ENCODE measurements at places on chromosomes 11 and 22.

DNA sequence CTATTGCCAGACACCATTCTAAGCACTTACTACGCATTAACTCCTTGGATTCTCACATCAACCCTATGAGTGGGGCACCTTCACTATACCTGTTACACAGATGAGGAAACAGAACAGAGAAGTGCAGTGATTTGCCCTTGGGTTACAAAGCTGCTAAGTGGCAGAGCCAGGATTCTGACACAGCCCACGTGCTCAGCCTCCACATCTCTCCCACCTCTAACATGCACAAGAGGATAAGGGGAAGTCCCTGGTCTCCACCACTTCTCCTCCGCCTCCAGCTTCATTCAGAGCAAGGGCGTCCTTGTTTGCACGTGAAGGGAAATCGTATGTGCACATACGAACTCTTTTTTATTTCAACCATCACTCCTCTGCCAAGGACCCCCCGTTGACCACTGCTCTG is 53.7 kb downstream of the CDON start:
- no peak for DNase-seq

- DNase-seq, result no peak
Observed at GRCh38 chr22:47398491-47398890, 636.0 kb downstream of the TBC1D22A start.

GRCh38 chr11:19183646-19184045 is 18.1 kb downstream of the CSRP3 start:
- no peak for DNase-seq

GRCh38 chr11:102047305-102047924 is at the start of gene CFAP300:
TSS of gene CFAP300 (plus strand) at chr11:102047437. CDS start at chr11:102047471, 34 bp downstream.
- DNase-seq, result peak; percentile 4

DNA sequence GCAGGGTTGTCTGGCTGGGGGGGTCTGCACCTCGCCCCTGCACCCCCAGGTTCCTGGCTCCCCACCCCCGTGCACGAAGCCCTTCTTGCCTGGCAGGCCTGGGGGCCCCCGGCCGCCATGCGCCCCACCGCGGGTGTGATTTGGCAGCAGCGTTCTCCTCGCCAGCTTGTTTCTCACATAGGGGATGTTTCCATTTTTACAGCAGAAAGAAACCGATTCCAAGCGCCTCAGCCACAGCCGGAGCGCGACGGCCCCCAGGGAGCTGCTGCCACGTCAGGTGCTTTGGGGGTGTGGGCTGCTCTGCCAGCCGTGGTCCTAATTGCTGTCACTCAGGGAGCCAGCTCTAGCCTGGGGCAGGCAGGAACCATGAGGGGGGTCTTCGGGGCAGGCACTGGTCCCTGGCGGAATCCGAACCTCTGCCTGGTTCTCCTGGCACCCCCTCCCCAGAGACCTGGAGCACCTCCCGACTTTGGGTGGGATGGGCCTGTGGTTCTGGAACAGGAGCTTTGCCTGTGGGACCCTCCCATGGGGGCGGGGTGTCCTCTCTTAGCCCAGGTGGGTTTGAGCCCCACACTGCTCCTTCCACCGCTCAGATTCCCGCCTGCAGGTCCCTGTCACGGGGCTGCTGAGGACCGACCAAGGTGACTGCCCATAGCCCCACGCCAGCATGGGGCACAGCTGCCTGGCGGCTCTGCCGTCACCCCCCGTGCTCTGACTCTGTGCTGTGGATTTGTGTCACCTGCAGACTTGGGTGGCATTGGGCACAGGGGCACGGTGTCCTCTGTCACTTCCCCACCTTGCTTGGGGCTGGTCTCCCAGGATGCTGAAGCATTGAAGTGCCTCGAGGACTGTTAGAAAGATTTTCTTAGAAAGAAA is 54.0 kb downstream of the RTN4R start:
- no peak for DNase-seq

DNA sequence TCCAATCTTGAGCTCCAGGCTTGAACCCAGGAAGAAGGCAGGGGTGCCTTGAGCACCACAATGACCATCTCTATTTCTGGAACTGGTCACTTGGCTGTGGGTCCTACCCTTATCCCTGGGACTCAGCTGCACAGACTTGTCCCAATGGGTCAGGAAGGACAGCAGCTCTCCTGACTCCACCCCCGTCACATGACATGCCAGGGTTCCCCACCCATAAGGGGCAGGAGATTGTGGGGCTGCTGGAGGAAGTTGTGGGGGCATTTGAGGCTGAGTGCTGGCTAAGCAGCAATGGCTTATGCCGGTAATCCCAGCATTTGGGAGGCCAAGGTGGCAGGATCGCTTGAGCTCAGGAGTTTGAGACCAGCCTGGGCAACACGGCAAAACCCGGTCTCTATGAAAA is 56.2 kb downstream of the NFAM1 start:
- no peak for DNase-seq

- no peak for DNase-seq
Observed at GRCh38 chr11:64620381-64620971, 29.5 kb downstream of the SLC22A12 start.

DNA sequence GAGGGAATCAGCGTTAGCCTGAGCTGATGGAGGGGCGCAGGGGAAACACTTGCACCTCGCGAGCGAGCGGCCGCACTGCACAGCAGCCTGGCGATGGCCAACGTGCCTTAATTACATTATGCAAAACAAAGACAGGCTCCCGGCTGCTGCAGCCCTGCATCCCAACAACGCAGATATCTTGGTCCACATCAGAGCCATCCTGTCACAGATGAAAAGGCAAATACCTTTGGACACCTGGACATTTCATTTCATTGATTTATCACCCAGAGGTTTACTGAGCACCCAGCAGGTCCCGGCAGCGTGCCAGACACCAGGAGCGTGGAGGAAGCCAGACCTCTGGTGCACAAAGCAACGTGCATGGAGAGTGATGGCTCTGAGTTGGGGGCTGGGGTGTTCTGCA is 843.0 kb downstream of the TBC1D22A start:
- no peak for DNase-seq

- DNase-seq, result no peak
Observed at GRCh38 chr11:103730131-103730940, 306.1 kb upstream of the DDI1 start.

DNA sequence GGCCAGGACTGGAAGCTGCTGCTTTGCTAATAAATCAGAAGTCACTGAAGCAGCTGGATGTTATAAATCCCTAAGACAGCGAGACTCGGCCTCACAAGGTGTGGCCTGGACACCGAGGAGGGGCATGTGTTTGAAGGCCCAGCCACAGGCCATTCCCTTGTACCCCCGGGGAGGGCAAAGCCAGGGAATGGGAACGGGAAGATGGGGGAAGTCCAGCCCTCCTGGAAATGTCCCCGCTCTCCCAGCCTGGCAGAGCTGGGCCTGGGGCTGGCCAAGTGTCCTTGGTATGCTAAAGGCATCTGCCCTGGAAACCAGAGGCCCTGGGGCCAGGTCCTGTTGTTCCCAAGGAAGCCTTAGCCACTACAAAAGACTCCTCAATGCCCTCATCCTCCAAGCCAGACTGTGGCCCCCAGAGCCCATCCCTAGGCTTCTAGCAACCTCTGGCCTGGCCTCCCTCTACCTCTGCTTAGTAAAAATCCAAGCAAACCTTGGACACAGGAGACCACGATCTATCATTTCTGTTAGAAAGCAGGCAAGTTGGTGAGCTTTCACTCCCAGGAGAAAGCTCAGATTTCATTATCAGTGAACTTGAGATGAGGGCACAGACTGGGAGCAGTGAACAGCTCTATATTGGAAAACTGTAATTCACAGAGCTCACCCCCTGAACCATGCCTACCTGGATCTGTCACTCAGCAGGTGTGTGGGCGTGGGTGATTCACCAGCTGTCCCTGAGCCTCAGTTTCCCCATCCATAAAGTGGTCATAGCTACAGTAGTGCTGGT is 11.0 kb downstream of the CHST1 start:
- no peak for DNase-seq

- no peak for DNase-seq
Observed at GRCh38 chr11:82790723-82791484, 57.2 kb upstream of the FAM181B start.

DNA sequence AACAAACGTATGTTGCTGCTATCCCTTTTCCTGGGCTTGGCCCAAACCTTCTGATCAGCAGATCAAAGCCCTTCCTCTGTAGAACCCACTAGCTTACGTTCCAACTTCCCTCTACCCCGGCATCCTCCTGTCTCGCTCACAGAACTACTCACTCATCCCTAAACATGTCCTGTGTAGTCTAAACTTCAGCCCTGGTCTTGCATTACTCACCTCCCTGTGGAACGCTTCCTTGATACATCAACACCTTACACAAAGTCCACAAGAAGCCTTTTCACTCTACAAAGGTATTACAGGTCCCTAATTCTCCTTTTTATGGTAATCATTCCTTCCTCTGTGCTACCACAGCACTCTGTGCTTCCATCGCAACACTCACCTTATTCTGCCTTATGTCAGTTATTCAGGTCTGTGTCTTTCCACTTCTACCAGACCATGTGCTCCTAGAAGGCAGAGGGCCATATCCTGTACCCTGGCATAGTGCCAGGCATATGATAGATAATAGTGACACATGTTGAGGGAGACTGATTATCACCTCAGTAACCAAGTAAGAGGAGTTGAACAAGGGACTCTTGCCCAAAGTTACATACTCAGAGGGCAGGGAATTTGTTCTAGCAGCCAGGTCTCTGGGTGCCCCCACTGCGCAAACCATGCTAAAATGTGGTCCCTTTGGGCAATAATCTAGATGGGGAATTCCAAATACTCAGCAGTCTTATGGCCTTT is 41.6 kb downstream of the USP35 start:
- no peak for DNase-seq

DNA sequence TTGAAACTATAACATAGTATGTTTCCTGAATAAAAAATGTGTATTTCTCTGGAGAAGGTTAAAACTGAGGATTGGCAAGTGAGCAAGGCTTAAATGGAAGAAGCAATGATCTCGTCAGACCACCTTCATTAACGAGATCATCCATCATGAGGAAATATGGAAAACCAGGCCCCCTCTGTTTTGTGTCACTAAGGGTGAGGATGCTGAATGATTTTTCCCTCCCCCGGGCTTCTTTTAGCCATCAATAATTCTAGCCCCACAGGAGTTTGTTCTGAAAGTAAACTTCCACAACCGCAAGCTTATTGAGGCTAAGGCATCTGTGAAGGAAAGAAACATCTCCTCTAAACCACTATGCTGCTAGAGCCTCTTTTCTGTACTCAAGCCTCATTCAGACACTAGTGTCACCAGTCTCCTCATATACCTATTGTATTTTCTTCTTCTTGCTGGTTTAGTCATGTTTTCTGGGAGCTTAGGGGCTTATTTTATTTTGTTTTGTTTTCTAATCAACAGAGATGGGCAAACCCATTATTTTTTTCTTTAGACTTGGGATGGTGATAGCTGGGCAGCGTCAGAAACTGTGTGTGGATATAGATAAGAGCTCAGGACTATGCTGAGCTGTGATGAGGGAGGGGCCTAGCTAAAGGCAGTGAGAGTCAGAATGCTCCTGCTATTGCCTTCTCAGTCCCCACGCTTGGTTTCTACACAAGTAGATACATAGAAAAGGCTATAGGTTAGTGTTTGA is 5.8 kb upstream of the HBE1 start:
- DNase-seq, result no peak

DNA sequence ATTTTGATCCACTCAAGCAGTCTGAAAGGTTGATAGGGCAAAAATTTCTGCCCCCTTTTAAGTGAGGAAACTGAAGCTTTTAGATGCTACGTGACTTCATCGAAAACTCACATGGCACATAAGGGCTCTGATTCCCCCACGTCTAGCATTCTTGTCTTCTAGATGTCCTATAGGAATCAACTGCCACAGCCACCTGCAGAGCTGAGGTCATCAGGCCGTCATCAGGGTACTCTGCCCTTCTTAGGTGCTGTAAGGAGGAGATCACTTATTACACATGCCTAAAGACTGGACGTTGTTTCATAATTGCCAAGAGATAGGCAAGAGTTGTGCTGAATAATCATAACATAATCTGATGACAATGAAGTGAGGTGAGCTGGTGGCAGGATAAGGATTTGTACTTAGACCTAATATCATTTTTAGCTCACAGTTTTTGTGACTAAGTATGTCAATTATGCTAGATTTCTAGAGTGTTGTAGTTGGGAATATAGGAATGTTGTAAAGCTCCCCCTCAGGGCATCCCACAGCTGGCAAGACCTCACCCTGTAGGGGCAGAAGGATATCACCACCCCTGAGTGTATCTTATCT is 349.4 kb downstream of the METTL15 start:
- no peak for DNase-seq

DNA sequence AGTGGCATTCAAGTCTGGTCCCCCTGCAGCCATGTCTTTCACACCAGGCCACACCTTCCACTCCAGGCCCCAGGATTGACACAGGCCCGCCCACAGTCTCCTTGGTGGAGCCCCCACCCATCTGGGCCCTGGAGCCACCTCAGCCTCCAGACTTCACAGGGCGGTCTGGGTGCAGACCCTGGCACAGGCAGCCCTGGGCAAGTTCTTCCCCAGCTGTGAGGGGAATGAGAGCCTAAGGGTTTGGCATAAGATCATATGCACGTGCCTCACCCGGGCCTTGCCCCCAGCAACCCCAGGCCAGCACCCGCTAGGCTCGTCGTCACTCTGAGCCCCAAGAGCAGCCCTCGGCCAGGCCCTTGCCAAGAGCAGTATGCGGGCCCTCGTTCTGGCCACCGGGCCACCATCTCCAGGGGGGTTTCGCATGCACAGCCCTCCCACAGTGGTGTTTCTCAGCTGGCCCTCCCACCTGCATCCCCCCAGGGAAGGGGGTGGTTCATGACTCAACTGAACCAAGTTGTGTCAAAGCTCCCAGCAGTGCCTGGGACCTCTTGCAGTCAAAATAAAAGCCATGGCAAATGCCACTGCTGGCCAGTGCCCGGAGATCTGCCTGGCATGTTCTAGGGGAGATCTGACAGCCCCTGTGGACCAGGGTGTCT is 70.4 kb upstream of the KCNQ1OT1 start:
- DNase-seq, result no peak

- DNase-seq, result no peak
Observed at GRCh38 chr22:26599505-26599904, 9.6 kb upstream of the TPST2 start.

- no peak for DNase-seq
Observed at GRCh38 chr11:82703226-82703625, 30.4 kb downstream of the FAM181B start.

- no peak for DNase-seq
Observed at GRCh38 chr11:44934735-44935250, 15.9 kb downstream of the TP53I11 start.

DNA sequence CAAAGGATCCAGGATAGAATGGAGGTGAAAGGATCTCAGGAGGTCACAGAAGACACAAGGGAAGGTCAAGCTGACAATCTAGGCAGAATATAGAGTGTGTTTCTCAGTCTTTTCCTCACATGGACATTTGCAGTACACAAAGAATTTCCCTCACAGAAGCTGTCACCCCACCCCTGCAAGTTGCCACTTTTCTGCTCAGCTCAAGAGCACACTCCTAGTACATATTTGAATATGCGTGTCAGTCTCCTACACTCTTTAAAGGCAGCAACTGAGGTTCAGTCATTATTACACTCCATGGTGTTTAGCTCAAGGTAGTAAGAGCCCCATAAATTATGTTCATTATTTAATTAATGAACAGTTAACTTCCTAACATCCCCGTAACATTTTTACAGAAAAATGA is 59.1 kb downstream of the ETS1 start:
- DNase-seq, result no peak

- no peak for DNase-seq
Observed at GRCh38 chr22:22843848-22844247, 43.8 kb upstream of the IGLL5 start.
